Fibroblast of skin of abdomen (primary cell): ENCODE measurements at places on chromosomes 3 and 15.
A peak's percentile ranks its signal among the peaks of the same experiment; 100 is the strongest.

DNA sequence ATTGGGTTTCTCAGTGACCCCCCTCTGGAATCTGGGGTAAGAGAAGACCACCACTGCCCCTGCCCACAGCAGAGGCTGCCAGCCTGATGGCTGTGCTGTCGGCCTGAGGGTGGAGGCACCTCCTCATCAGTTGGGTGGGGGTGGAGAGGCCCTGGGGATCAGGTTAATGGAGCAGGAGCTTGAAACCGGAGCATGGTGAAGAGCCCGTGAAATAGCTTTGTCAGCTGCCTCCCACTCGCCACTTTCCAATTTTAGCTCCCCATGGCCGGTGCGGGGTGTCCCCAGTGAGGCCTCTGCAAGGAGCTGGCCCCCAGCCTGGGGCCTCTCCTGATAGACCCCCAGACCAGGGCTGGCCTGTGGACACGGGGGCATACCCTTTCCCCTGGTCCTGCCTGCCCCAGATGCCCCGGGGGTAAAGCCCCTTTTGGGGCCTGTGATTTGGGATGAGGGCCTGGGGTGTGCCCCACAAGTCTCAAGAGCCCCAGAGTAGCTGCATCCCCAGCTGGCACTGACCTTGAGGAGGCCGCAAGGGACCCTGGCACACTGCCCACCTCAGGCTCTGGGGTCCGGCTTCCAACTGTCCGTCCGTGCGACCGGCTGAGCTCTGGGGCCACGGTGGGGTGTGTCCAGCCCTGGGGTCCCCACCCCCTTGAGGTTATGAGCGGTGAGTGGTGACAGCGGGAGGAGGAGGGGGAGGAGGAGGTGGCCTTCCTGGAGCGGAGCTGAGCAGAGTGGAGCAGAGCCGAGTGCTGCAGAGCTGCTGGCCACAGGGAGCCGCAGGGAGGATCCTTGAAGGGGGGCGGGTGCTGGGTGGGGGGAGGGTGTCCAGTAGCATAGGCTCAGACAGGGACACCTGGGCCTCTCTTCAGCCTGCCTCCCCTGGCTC is at the start of gene HHATL:
HHATL (minus strand) TSS at position 733 of the 886 bp plus-strand sequence. CDS start 1,972 bp downstream, outside the sequence.
- no peak for DNase-seq

GRCh38 chr3:57958642-57959422 is 49.4 kb upstream of the FLNB start:
- no peak for DNase-seq

GRCh38 chr3:94515983-94516382 is 453.1 kb downstream of the NSUN3 start:
- DNase-seq: no peak

GRCh38 chr3:183576487-183577107 is 21.1 kb upstream of the KLHL6 start:
- peak; percentile 44 for DNase-seq

- no peak for DNase-seq
Measured at GRCh38 chr3:138396752-138397410, 37.5 kb upstream of the ESYT3 start.
